Left colon (tissue), 2 donors: ENCODE measurements at places on chromosomes 3 and 15. TPM values are rescaled to one million over a fixed set of nuclear protein-coding genes. Genes with fewer than 3 reads are reported as not detected.

GRCh38 chr15:96160269-96160668 is 170.2 kb upstream of the NR2F2 start:
- peak; percentile 10 for DNase-seq

MORC1 gene
- not detected for total RNA-seq

DNA sequence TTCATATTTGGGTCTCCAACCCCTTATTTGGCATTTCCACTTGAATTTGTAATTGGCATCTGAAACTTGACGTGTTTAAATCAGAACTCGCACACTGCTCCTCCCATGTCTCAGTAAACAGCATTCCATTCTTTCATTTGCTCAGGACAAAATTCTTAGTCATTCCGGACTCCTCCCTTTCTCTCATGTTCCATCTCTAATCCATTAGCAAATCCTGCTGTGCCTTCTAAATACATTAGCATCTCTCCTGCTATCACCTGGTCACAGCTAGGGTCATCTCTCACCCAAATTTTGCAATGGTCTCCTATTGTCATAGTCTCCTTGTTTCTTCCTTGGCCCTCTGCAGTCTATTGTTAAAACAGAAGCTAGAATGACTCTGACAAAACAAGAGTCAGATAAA is 119.9 kb upstream of the CADPS start:
- no peak for DNase-seq

- DNase-seq: peak; percentile 63
Observed at GRCh38 chr15:101489599-101490407, at the start of gene PCSK6. PCSK6 (minus strand) TSS chr15:101489707; CDS start chr15:101489670, 37 bp downstream.

DNA sequence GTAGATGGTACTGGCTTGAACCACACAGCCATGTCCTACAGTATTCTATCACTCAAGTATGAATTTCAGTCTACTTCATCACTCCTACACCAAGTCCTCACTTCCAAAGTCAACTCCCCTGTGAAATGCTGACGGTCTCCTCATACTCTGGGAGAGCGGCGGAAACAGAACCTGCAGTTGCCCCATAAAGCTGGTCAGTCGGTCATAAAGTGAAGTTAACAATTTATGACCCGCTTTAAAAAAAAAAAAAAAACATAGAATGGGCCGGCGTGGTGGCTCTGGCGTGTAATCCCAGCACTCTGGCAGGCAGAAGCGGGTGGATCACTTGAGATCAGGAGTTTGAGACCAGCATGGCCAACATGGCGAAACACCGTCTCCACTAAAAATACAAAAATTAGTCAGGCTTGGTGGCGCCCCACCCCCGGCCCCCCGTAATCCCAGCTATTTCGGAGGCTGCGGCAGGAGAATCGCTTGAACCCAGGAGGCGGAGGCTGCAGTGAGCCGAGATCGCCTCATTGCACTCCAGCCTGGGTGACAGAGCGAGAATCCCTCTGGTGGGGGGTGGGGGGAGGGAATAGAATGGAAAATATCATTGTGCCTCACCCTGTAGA is 2.1 kb downstream of the TRANK1 start:
- peak; percentile 46 for DNase-seq

DNA sequence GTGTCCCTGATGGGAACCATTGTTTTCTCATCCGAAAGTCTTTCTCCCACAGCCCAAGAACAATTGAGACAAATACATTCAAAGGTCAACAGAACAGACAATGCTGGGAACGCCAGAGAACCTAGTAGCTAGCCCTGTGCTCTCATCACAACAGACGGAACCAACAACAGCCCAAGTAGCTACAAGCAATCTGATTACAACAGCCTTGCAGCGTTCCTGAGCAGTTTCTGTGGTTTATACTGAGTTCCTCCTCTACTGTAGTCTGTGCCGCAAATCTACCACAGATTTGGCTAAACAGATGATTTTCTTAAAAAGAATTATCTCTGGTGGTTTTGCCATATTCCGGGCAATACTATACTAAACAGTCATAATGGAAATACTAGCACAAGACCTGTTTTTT is 435.6 kb downstream of the MECOM start:
- no peak for DNase-seq
